Ovary (tissue), 10 donors: ENCODE measurements at places on chromosomes 1 and 21. TPM values are rescaled to one million over a fixed set of nuclear protein-coding genes. Genes with fewer than 3 reads are reported as not detected.

CIART gene
- 16.6 TPM for total RNA-seq

TMEM52 gene
- 2.3 TPM for total RNA-seq

OR2T29 gene
- total RNA-seq: not detected

CD5L gene
- not detected for total RNA-seq

RIMKLA gene
- 0.07 TPM for total RNA-seq

IGSF9 gene
- 1.3 TPM for total RNA-seq

AKT3 gene
- total RNA-seq: 202 TPM

KCNE1 gene
- total RNA-seq: not detected

FGR gene
- total RNA-seq: 1.1 TPM

CYP4A22 gene
- total RNA-seq: not detected

IQGAP3 gene
- total RNA-seq: 0.41 TPM

- DNase-seq: no peak
Observed at GRCh38 chr1:30714536-30715090, 8.8 kb downstream of the MATN1 start.

- DNase-seq: no peak
Observed at GRCh38 chr1:40221977-40222772, 25.6 kb upstream of the TMCO2 start.

DNA sequence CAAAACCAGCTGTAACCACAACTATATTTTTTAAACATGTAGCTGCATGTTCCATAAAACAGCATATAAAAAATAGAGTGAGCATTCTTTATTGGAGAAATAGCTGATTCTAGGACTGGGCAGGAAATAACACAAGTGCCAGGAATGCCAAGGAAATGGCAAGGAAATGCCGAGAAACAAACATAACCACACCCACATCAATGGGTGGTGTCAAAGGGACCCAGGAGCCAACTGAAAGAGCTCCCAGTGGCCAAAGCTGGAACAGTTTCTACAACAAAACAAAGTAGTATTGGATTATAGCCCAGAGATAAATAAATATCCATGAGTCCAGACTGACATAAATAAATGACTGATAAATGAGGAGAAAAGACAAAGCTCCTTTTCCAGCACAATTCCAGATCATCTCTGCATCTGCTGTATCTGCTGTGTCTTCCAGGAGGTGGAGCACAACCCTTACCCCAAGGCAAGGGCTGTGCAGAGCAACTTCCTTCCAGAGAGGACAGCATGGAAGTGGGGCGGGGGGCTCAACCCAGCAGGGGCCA, 28.1 kb downstream of the ADARB1 start:
- no peak for DNase-seq

DNA sequence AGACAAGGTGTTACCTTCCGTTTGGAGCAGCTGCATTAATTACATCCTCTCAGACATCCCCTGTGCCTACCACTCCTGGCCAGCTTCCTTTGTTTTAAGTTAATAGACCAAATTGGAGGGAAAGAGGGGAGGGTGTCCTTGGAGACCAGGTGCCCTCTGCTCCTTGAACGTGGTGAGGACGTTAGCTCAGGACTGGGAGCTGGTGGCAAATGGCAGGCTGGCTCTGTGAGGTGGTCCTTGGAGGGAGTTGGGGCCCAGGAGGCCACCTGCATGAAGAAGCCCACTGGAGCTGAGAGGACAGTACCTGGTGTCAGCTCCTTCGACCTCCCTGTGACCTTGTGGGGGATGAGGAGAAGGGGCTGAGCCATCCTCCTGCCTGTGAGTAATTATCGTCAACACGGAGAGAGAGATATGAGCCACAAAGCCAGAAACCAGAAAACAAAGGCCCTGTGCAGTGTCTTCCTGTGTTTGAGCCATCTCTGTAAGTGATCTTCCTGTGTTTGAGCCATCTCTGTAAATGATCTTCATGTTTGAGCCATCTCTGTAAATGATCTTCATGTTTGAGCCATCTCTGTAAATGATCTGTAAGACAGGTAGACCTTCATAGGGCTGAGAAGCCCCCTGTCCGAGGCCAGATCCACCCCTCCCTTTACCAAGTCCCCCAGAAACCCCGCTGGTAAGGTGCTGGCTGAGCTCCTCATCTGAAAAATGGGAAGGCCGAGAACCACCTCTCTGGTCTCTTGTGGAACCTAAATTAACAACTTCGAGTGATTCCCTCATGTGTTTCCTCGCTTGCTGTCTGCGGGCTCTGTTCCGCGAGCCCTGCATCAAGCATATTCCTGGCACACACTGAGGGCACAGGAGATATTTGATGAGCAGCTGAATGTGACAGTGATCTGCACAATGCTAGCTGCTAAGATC, 126.0 kb downstream of the CAMTA1 start:
- DNase-seq: no peak

GRCh38 chr1:97501628-97502027, 419.2 kb downstream of the DPYD start:
- no peak for DNase-seq

- peak; percentile 70 for DNase-seq
Observed at GRCh38 chr1:9101510-9102146, 27.3 kb downstream of the GPR157 start.

DNA sequence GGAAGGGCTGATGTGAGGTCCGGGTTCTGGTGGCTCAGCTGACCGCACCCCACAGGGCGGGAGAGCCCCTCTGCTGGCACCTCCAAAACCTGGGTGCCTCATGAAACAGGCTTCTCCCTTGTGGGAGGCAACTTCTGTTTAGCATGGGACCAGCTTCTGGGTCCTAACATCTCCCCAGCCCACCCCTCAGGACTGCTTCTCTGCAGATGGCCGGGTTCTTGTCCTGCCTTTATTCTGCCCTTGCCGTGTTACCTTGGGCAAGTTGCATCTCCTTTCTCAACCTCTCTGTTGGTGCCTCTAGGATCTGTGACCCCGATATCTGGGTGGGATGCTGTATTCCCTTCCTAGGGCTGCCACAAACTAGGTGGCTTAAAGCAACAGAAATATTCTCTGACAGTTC, 15.0 kb upstream of the TTC22 start:
- DNase-seq: no peak

DNA sequence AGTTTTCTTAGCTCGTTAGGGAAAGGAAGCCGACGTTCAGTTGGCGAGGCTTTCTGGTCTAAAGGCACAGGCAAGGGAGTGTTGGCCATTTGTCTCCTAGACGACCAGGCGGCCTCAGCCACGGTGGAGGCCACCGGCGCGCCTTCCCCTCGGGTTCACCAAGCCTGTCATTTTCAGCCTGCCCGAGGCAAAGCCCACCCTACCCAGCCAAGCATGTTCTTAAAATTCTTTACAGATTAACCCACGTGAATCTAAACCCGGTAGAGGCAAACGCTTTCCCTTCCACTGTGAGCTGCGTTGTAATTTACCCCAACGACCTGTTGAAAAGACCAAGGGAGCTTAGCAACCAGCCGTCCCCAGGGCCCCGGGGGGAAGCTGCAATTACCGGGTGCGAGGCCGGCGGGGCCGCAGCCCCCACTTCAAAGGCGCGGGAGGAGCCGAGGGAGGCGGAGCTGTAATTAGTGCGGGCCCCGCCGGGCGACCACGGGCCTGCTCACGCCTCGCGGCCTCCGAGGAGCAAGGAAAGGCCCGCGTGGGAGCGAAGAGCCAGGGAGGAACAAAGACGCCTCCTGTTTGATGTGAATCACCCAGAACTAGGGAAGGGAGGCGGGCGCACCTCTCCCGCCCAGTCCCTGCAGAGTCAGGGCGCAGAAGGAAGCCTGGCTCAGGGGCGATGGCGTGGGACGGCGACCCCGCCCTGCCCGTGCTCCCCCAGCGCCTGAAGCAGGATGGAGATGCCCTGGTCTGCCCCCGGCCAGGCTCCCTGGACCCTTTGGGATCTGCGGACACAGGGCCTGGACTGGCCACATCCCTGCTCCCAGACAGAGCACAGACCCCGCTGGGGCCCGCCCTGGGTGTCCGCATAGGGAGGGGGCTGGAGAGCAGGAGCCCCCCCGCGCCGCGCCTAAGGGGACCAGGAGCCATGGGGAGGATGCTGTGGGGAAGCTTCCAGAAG, 12.1 kb upstream of the TSPEAR start:
- DNase-seq: no peak

DNA sequence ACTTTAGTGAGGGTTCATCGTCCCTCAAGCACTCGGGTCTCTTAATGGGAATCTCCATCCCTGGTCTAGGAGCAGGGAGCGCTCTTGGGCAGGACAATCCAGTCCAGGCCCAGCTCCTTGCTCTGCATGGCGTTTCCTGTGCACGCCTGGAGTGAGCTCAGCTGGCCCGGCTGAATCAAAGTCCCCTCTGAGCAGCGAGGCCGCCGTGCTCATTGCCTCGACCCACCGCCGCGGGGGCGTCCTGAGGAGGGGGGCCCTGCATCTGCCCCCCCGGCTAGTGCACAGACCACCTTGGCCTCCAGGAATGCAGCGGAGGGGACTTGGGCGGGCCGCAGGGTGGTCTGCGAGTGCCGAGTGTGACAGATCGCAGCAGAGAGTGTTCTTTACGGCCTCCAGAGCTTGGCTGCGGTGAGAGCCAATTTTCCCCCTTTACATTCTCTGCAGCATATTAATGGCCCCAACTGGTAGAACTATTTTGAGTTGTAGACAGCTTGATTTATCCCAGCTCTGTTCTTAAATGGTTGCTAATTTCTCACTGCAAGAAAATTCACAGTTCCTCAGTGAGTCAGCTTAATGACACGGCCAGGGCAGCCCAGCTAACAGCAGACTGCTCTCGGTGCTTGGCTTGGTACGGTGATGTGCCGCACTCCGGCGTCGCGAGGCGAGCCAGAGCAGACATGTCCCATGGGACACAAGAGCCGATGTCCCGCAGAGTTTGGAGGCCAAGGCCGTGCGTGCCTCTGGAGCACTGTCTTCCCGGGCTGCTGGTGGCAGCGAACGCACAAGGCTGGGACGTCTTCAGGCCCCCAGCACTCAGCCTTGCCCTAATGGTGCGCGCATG, 39.8 kb downstream of the SNAP47 start:
- no peak for DNase-seq

GRCh38 chr1:36494971-36495370, 12.3 kb upstream of the CSF3R start:
- no peak for DNase-seq

GRCh38 chr21:36535618-36536241, 55.8 kb upstream of the CLDN14 start:
- no peak for DNase-seq

- DNase-seq: no peak
Observed at GRCh38 chr1:211490821-211491415, 1.0 kb downstream of the RD3 start.

DNA sequence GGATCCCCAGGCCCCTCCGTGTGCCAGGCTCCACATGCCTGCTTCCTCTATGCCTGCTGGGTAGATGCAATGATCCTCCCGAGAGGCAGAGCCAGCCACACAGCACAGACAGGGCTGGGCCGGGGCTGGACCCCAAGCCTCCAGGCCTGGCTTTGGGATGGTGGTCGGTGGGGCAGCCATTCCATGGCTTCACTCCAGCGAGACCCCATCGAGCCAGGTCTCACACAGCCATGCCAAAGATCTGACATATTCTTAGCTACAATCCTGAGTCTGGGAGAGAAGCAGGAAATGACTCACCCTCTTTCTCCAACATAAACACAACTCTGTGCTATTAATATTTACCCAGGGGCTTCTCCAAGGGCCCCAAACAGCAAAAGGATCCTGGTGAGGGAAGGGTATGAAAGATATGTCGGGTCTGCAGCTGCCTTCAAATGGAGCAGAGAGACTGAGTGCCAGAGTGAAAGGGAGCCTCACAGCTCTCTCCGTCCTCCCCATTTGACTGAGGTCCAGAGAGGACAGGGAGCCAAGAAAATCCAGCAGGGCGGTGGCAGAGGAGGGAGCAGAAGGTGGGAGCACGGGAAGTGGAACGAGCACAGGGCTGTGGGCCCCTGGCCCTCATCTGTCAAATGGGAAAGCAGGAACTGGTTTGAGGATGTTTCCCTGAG, 639.5 kb downstream of the MATN1 start:
- DNase-seq: no peak

DNA sequence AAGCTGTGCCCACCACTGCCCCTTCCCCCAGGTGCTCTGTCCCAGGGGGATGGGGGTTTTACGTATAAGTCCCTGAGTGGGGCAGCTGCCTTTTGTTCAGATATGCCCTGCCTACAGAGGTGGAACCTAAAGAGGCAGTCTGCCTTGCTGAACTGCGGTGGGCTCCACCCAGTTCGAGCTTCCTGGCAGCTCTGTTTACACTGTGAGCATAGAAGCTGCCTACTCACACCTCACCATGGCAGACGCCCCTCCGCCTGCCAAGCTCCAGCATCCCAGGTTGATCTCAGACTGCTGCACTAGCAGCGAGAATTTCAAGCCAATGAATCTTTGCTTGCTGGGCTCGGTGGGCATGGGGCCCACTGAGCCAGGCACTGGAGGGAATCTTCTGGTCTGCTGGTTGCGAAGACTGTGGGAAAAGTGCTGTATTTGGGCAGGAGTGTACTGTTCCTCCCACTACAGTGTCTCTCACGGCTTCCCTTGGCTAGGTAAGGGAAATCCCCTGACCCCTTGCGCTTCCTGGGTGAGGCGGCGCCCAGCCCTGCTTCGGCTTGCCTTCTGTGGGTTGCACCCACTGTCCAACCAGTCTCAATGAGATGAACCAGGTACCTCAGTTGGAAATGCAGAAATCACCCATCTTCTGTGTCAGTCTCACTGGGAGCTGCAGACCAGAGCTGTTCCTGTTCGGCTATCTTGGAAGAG, 17.6 kb upstream of the RWDD3 start:
- no peak for DNase-seq

- peak; percentile 18 for DNase-seq
Observed at GRCh38 chr1:56424744-56425493, 154.4 kb downstream of the PLPP3 start.

DNA sequence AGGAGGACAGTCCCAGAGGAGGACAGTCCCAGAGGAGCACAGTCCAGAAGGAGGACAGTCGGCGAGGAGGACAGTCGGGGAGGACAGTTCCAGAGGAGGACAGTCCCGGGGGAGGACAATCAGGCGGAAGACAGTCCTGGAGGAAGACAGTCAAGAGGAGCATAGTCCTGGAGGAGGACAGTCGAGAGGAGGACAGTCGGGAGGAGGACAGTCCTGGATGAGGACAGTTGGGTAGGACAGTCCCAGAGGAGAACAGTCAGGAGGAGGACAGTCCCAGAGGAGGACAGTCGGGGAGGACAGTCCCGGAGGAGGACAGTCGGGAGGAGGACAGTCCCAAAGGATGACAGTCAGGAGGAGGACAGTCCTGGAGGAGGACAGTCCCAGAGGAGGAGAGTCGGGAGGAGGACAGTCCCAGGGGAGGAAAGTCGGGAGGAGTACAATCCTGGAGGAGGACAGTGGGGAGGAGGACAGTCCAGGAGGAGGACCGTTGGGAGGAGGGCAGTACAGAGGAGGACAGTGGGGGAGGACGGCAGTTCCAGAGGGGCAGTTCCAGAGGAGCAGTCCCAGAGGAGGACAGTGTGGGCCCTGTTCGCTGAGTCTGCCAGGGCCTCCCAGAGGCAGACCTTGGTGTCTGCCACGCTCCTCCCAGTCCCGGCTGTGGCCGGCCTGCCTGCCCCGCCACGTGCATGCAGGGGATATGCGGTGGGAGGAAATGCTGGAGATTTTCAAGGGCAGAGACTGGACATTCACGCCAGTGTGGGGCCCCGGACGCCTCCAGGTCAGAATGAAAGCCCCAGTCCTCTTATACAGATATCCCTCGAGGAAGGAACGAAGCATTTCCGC, 183.8 kb upstream of the ARHGEF16 start:
- no peak for DNase-seq
